Glutamatergic neuron (in vitro differentiated cells): ENCODE measurements at places on chromosomes 7 and 10. TPM values are rescaled to one million over a fixed set of nuclear protein-coding genes. Genes with fewer than 3 reads are reported as not detected.

DNA sequence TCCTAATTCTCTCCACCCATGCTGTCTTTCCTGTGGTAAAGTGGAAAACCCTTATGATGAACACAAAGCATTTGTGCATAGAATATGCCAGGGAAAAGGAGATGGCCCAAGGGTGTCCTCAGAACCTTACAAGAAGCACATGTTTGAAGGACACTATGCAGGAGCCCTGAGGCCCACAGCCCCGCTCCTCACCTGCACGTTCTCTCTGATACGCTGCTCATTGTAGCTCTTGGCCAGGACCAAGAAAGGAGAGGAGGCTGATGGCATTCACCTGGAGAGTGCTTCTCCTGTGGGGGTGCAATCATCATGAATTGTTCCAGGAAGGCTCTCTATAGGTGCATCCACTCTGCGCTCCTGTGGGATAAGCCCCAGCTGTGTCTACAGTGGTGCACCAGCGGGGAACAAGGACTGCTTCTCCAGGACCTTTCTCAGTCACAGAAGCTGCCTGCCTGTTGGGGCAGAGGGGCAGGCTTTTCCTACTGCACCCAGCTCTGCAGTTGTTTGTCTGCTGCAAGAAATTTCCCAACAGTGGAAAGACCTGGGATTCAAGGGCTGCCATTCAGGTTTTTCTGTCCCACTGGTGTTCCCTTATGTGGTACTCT lies 19.9 kb downstream of the AKR1C2 start:
- no peak for DNase-seq

DNA sequence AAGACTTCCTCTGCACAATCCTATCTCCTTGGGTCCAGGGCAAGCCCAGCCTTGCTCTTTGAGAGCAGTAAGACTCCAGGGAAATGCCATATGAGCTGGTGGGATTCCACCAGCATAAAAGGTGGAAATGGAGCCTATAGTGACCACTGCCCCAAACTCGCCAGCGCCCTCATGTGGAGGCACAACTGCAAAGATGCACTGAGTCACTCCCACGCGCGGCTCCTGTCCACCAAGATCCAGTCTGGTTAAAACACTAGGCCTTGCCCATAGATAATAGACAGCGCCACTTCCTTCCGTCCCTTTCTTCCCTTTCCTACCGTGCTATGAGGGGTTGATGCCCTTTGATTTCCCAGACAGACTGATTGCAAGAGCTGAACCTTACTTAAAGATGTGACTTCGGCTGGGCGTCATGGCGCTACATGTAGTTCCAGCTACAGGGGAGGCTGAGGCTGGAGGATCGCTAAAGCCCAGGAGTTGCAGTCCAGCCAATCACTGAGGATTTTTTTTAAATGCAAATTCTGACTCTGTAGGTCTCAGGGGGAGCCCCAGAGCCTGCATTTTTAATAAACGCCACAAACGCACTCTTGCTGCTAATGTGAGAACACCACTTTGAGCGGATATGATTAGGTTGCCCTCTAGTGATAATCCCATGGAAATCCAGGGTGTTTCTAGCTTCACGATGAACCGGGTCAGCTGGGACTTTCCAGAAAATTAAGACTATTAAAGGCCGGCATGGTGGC lies 136.5 kb downstream of the EPC1 start:
- peak; percentile 16 for DNase-seq

- no peak for DNase-seq
Measured at GRCh38 chr10:4807761-4808507, 18.1 kb upstream of the AKR1E2 start.

PPP1R17 gene
- total RNA-seq: 657 TPM

GRCh38 chr7:21214657-21215056 lies 213.2 kb upstream of the SP4 start:
- no peak for DNase-seq

ACTR3C gene
- not detected for total RNA-seq

- DNase-seq: no peak
Measured at GRCh38 chr7:34044306-34044643, 138.9 kb downstream of the BMPER start.

DNA sequence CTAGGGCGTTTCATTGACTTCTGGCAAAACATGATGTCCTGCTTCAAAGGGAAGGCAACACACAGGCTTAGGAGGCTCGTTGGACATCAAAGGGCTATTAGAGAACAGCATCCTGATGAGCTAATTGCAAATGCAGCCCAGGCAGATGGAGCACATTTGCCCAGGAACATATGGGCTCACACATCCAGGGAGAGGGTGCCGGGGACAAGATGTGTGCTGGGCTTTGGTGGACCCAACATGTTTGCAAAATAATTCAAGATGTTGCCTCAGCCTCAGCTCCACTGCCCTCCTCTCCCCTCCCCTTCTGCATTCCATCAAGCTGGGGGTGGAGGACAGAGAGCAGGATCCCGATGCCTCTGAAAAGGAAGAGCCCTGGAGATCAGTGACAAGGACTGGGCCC lies 217.1 kb upstream of the ZMIZ1 start:
- peak; percentile 66 for DNase-seq

CCM2 gene
- 92.6 TPM for total RNA-seq

SLC13A4 gene
- not detected for total RNA-seq
